ENCODE measurements at places on chromosomes 4 and X. TPM values are rescaled to one million over a fixed set of nuclear protein-coding genes. Genes with fewer than 3 reads are reported as not detected.

SYP gene
- 0.69 TPM for total RNA-seq

SPANXA1 gene
- not detected for total RNA-seq

DNA sequence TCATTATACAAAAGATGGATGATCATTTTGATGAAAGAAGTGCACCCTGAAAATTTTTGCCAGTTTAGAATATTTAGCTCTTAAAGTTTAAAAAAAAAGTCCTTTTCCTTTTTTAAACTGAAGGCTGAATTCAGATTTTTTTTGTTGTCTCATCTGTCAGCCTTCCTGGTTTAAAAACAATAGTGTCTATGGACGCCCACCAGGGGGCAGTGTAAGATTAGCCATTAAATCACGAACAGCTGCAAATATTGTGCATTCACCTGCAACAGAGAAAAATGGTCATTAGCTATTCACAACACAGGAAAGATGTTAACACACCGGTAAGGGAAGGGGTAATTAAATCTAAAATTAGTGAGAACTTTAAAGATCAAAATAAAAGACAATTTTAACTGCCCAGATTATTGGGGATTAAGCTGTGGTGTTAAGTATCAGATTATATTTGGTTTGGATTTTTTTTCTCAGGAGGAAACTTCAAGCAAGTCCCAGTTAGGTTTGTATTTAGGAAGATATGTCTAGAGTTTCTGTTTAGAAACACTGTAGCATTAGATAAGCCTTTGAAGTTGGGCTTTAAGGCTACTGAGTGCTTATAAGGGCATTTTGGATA, 4.4 kb upstream of the CXorf38 start:
- peak; percentile 80 for DNase-seq

ETDB gene
- total RNA-seq = not detected

- no peak for DNase-seq
These were observed 42.4 kb upstream of the ARHGEF6 start for GRCh38 chrX:136823175-136823574.

- DNase-seq = no peak
These were observed 192.3 kb upstream of the CXorf66 start for GRCh38 chrX:140157611-140158010.

DNA sequence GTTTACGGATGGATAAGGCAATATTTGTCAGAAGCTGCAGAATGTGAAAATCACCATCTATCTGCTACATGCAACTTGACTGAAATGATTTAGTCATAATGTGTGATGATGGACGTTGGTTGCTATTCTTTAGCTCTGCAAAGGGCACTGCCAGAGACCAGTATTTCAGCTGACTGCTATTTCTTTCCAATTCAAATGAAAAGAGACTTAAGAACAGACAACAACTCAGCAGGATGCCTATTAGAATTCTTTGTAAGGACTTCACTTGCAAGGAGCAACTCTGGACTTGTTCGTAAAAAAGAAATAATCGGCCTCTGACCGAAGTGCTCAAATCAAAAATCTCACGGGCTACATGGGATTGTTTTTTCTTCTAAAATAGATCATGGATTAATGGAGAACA, 262.7 kb downstream of the DHX15 start:
- DNase-seq = no peak

PDZD4 gene
- total RNA-seq = 8.6 TPM

DNA sequence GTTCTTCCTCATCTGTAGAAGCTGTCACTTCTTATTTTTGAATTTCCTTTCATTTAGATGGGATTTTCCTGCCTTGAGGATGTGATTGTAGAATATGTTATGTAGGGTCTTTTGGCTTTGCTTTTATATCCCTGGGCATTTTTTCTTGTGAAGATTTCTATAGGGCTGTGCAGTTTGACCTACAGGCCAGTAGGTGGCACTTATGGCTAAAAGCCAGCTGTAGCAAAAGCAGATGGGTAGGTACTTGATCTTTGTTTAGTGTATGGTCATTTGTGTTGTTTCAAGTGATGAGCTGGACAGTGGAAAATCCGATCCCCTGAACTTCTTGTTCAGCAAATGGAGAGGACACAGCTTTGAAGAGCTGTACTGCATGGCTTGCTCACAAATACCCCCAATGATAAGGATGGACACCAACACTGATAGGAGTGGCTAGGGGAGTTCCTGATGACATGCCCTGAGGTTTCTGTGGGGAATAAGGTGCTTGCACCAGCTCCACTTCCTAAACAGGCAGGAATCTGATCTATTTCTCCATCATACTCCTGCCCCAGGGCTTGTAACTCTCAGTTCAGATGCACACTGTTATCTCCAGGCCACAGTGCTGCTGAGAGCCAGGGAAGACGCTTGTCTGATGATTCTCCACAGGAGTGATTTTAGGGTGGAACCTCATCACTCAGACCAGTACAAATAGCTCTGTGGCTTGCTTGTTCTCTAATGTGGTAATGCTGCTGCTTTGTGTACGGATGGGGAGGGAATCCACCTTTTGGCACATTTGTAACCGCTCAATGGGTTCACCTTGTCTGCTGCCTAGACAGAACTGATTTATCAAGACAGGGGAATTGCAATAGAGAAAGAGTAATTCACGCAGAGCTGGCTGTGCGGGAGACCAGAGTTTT, 417.1 kb upstream of the MAGEB16 start:
- DNase-seq = no peak

- no peak for DNase-seq
These were observed 47.6 kb downstream of the GRK4 start for GRCh38 chr4:3010998-3011397.

DNA sequence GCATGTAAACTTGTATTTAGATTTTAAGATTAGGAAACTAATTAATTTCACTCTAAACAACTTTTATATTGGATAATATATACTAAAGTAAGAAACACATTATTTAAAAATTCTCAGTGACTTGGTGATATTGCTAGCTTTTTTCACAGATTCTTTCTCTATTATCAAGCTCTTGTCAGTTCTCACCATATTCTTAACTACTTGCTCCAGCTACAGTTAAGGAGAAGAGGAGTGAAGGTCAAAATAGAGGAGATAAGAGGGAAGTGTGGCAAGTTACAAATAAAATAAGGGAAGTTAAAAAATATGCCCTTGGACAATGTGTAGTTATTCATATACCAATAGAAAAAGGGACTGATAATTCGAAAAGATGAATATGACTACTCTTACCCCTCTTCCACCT, 34.7 kb upstream of the NAF1 start:
- DNase-seq = no peak

DNA sequence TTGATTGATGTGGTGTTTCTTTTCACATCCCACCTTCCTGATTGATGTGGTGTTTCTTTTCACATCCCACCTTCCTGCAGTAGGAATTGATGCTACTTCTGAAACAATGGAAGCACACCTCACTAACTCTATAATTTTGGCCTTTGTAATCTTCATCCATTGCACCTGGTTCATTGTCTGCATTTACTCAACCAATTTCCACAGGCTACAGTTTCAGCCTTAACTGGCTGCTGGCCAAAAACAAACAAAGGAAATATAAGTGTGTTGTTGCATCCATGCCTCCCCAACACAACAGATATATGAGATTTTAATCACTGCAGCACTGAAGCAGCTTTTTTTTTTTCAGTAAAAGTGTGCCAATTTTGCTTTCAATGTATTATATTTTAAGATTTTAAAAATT, 867.6 kb upstream of the PCDH7 start:
- no peak for DNase-seq

- DNase-seq = no peak
These were observed 512.3 kb downstream of the CFAP47 start for GRCh38 chrX:36431819-36432218.

- DNase-seq = no peak
These were observed 1.3 kb downstream of the LPAR4 start for GRCh38 chrX:78748846-78749245.

Data from ovary (tissue), 10 donors.